ENCODE measurements at places on chromosomes 3 and 15.

DNA sequence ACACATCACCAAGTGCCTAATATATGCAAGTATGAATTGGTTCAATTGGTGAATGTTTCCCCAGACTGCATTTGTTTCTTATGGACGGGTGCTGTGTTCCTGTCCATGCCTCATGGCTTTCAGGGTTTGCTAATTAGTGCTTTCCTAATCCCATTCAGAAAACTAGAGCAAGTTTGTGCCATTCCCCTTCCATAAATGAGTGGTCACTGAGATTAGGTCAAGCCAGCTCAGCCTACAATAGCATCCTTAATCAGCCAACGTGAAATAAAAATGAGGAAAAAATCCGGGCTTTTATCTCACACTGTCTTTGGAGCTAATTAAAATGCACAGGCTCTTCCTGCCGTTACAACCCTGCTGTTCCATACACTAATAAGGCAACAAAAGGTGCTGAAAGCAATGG, 788.8 kb downstream of the ROBO1 start:
- no peak for DNase-seq
- H3K4me1 ChIP-seq, result no peaks in the 10 kb centered on the region
- no peaks in the 10 kb centered on the region for H3K36me3 ChIP-seq
- H3K27ac ChIP-seq, result no peak overlapping the region
- H3K27me3 ChIP-seq, result no peaks in the 10 kb centered on the region

GRCh38 chr3:160217675-160218074, 7.5 kb upstream of the C3orf80 start:
- no peak overlapping the region for H3K4me3 ChIP-seq
- H3K4me1 ChIP-seq, result no peaks in the 10 kb centered on the region
- no peaks in the 10 kb centered on the region for H3K27me3 ChIP-seq
- no peak overlapping the region for H3K27ac ChIP-seq
- no peaks in the 10 kb centered on the region for H3K36me3 ChIP-seq
- DNase-seq, result no peak

- H3K36me3 ChIP-seq, result no peaks in the 10 kb centered on the region
- DNase-seq, result no peak
- no peaks in the 10 kb centered on the region for H3K4me1 ChIP-seq
- no peak overlapping the region for H3K27ac ChIP-seq
- H3K4me3 ChIP-seq, result no peak overlapping the region
These were observed 578.3 kb downstream of the EPHA3 start for GRCh38 chr3:89685731-89686130.

DNA sequence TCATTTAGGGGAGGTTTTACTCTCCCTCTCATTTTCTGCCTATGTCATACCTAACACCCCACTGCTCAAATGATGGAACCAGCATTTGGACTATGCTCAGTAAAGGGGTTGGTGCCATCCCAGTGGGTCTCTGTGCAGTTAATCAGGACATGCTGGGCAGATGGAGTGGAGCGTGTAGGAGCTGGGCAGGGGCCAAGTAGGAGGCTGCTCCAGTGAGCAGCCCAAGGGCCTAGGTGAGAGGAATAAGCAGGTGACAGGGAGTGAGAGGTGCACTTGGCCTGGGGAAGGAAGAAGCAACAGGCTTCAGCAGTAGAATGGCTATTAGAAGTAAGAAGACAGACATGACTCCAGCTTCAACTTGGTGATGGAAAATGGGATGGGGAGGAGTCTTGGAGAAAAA, 72.2 kb downstream of the EPHB1 start:
- H3K27me3 ChIP-seq, result no peaks in the 10 kb centered on the region
- no peak for DNase-seq
- no peaks in the 10 kb centered on the region for H3K36me3 ChIP-seq
- no peak overlapping the region for H3K27ac ChIP-seq
- H3K4me3 ChIP-seq, result no peak overlapping the region
- H3K4me1 ChIP-seq, result no peaks in the 10 kb centered on the region

- DNase-seq, result no peak
- no peaks in the 10 kb centered on the region for H3K36me3 ChIP-seq
- no peaks in the 10 kb centered on the region for H3K27me3 ChIP-seq
These were observed 7.1 kb downstream of the OR5K2 start for GRCh38 chr3:98504539-98504938.

DNA sequence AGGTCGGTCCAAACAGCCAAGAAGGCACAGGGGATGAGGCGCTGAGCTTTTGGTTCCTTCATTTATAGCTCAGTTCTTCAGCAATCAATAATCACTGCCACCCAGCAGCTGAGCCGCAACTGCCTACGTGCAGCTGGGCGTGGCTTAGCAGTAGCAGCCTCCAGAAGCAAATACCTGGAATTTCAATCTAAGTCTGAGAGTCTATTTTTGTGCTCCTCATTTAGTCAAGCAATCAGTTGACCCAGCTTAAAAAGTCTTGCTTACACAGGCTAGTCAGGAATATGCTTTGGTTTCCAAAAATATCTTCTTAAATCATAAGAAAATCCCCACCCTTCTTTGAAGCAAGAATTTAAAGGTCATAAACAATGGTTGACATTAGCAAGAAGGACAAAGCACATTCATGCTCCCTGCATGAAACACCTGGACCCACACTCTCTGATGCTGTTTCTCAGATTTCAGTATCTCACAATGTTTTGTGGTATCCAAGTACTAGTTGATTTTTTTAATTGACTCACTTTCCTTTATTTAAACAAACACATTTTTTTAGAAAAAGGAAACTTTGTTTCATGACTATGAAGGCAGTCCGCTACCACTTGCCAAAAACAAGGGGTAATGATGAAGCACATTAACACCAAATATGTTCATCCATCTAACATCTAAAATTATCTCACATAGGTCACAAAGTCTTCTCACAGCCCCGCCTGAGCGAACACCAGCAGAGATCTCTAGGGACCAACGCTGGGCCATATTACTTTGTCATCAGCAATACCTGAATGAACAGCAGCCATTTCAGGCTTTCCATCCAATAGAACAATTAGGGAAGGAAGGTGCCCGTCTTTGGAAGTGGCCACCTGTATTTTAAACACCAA, 106.1 kb downstream of the OXNAD1 start:
- H3K36me3 ChIP-seq, result no peaks in the 10 kb centered on the region
- no peaks in the 10 kb centered on the region for H3K27me3 ChIP-seq
- no peak overlapping the region for H3K27ac ChIP-seq
- H3K4me3 ChIP-seq, result no peak overlapping the region

- no peak overlapping the region for H3K4me3 ChIP-seq
- H3K27me3 ChIP-seq, result no peaks in the 10 kb centered on the region
- no peaks in the 10 kb centered on the region for H3K36me3 ChIP-seq
- H3K27ac ChIP-seq, result no peak overlapping the region
- no peaks in the 10 kb centered on the region for H3K4me1 ChIP-seq
- DNase-seq, result no peak
These were observed 300.3 kb upstream of the CBLB start for GRCh38 chr3:106168962-106169750.

DNA sequence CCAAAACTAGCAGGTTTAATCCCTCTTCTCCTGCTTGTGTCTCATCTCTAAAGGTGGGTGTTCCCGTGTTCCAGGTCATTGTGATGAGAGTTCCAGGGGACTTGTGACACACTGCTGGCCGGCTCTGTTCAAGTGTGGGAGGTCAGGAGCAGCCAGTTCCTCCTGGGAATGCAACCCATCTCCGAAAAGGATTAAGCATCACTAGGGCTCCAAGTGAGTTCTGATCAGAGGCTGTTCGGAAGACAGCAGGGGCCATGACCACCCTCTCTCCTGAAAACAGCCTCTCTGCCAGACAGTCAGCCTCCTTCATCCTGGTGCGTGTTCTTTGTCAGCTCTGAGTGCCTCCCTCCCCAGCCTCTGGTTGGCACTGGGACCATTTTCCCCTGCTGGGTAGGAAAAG, at the start of gene TBC1D21:
TBC1D21 (plus strand) TSS at position 109 of the 400 bp plus-strand sequence; CDS start at position 255, 146 bp downstream.
- no peak within 1 kb of the TSS for H3K27ac ChIP-seq
- H3K4me3 ChIP-seq, result no peak within 1 kb of the TSS
- H3K4me1 ChIP-seq, result no peaks in the 10 kb centered on the region
- no peaks in the 10 kb centered on the region for H3K36me3 ChIP-seq

- H3K27me3 ChIP-seq, result no peaks in the 10 kb centered on the region
- H3K27ac ChIP-seq, result no peak overlapping the region
- no peaks in the 10 kb centered on the region for H3K4me1 ChIP-seq
- DNase-seq, result no peak
These were observed 171.8 kb upstream of the EIF1B start for GRCh38 chr3:40137591-40138295.

DNA sequence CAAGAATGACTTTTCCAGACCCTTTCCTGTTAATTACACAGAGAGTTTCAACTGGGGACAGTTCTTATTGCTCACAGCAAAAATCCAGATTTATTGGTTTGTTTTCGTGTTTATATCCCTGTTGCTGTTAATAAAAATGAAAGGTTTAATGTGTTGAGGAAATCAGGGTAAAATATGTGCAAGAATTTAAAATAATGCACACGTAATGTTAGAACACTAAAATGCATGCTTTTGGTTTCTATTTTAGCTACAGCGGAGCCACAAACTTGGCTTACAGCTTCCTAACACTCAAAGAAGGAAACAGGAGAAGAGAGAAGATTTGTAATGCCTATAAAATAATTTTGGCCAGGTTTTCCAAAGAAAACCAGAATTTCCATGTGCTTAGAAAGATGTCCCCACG, 62.7 kb downstream of the CASR start:
- no peak for DNase-seq
- H3K27me3 ChIP-seq, result no peaks in the 10 kb centered on the region
- no peak overlapping the region for H3K27ac ChIP-seq

DNA sequence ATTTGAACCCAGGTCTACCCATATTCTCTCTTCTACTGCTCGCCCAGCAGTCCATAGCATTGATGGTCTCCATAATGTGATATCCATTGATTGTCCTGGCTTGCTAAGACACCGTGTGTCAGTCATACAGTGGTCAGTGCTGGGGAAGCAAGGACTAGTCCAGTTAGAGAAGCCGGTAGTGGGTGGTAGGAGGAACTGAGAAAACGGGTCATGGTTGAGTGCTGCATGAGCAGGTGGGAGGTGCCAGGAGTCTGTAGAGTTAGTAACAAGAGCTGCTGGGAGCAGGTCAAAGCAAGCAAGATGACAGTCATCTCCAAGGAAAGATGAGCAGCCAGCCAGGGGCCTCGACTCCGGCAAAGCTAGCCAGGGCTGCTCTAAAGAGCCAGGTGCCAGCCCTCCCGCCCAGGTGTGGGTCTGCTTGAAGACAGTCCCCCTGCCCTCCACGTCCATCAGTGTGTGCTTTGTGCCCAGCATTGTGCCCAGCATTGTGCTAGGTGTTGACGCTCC, 29.5 kb upstream of the USP3 start:
- no peaks in the 10 kb centered on the region for H3K36me3 ChIP-seq
- H3K27ac ChIP-seq, result peak overlapping the region; percentile 81
- DNase-seq, result peak; percentile 77
- H3K4me3 ChIP-seq, result no peak overlapping the region
- peaks cover 13% of the 10 kb centered on the region for H3K4me1 ChIP-seq

- H3K36me3 ChIP-seq, result no peaks in the 10 kb centered on the region
- no peak for DNase-seq
- H3K4me1 ChIP-seq, result no peaks in the 10 kb centered on the region
These were observed 59.9 kb downstream of the SLC6A11 start for GRCh38 chr3:10875914-10876313.

GRCh38 chr15:27820232-27820631, 278.9 kb downstream of the OCA2 start:
- H3K27me3 ChIP-seq, result no peaks in the 10 kb centered on the region
- no peaks in the 10 kb centered on the region for H3K4me1 ChIP-seq
- H3K4me3 ChIP-seq, result no peak overlapping the region
- H3K36me3 ChIP-seq, result no peaks in the 10 kb centered on the region
- H3K27ac ChIP-seq, result no peak overlapping the region

DNA sequence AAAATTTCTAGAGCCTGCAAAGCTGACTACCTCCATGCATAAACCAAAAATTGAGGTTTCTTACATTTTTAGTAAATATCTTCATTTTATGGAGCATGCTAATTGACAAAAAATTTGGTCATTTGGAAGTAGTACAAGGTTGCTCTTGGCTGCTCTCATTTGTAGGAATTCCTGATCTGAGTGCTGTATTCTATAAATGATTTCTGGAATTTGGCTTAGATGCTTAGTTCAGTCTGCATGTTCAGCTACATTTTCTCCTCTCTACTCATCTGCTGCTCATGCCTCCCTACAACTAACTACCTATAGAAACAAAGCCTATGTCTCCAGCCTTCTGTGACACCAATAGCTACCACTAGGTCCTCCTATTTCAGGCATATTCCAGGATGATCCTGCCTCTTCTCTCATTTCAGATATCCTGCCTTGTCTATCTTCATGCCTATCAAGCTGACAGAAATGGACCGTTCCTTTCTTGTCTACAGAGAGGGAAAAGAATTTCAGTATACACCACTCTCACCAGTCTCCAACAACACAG, 901.1 kb downstream of the TBL1XR1 start:
- H3K27ac ChIP-seq, result no peak overlapping the region
- H3K4me3 ChIP-seq, result no peak overlapping the region
- no peaks in the 10 kb centered on the region for H3K4me1 ChIP-seq
- H3K27me3 ChIP-seq, result no peaks in the 10 kb centered on the region
- H3K36me3 ChIP-seq, result no peaks in the 10 kb centered on the region
- DNase-seq, result no peak

GRCh38 chr15:56871185-56871584, 47.3 kb upstream of the TCF12 start:
- H3K4me1 ChIP-seq, result no peaks in the 10 kb centered on the region
- H3K27me3 ChIP-seq, result no peaks in the 10 kb centered on the region
- H3K4me3 ChIP-seq, result no peak overlapping the region
- no peaks in the 10 kb centered on the region for H3K36me3 ChIP-seq

GRCh38 chr3:141164852-141165251, 66.8 kb upstream of the PXYLP1 start:
- H3K4me3 ChIP-seq, result no peak overlapping the region
- no peak overlapping the region for H3K27ac ChIP-seq
- H3K36me3 ChIP-seq, result no peaks in the 10 kb centered on the region
- H3K27me3 ChIP-seq, result no peaks in the 10 kb centered on the region

- no peak for DNase-seq
- no peaks in the 10 kb centered on the region for H3K27me3 ChIP-seq
- no peak overlapping the region for H3K4me3 ChIP-seq
These were observed 27.1 kb upstream of the MGLL start for GRCh38 chr3:127849368-127849767.

DNA sequence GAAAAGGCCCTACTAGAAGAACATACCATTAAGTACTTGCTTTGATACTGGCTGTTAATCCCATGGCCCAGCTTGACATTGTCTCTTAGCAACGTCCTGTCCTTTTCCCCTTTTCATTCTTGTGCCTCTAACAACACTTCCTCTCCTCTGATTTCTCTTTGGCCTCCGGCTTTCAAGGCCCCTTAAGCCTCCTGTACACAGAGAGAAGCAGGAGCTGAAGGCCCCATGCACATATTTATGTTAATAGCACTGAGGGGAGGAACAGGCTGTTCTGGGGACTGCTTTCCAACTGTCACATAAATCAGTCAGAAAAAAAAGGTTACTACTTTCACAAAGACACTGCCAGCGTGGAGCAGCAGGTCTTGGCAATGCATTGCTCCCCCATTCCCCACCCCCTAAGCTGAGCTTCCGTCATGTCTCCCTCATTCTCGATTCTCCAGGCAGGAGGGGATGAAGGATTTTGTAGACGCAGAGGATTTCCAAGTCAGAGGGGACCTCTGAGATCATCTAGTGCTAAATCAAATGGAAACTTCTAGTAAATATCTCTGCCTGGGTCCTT, 257.4 kb upstream of the ADAMTS9 start:
- no peak overlapping the region for H3K4me3 ChIP-seq
- no peaks in the 10 kb centered on the region for H3K4me1 ChIP-seq
- no peaks in the 10 kb centered on the region for H3K36me3 ChIP-seq
- H3K27me3 ChIP-seq, result no peaks in the 10 kb centered on the region
- peak; percentile 81 for DNase-seq

Measured in prostate gland (tissue), 2 donors.